NCI-H1092 treated with DMSO at 0.1 percent for 48 hours (cell line): ENCODE measurements at places on chromosomes 13 and 19.

- DNase-seq: no peak
These were observed 127.2 kb downstream of the SOX1 start for GRCh38 chr13:112194167-112194530.

DNA sequence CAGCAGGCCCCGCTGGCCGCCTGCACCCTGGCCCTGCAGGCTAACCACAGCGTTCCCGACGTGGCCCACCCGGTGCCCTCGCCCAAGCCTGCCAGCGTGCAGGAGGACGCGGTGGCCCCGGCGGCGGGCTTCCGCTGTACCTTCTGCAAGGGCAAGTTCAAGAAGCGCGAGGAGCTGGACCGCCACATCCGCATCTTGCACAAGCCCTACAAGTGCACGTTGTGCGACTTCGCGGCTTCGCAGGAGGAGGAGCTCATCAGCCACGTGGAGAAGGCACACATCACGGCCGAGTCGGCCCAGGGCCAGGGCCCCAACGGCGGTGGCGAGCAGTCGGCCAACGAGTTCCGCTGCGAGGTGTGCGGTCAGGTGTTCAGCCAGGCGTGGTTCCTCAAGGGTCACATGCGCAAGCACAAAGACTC is 72.1 kb downstream of the ZNF536 start:
- DNase-seq: no peak

DNA sequence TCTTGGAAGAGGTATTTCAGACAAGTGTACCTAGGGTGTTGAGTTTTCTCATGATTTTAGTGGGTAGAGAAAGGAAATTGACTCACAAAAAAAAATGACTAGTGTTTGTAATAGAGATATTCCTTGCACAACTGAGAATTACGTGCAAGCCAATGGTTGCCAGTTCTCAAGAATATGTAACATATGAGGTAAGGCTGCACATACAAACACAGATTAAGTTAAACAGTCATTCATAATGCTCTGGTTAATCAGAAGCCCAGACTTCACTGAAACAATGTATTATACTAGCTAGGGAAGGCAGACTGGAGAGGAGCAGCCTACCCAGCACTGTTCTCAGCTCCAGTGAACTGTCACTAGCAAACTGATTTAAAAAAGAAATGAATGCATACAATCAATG is 418.3 kb downstream of the DIAPH3 start:
- no peak for DNase-seq

DNA sequence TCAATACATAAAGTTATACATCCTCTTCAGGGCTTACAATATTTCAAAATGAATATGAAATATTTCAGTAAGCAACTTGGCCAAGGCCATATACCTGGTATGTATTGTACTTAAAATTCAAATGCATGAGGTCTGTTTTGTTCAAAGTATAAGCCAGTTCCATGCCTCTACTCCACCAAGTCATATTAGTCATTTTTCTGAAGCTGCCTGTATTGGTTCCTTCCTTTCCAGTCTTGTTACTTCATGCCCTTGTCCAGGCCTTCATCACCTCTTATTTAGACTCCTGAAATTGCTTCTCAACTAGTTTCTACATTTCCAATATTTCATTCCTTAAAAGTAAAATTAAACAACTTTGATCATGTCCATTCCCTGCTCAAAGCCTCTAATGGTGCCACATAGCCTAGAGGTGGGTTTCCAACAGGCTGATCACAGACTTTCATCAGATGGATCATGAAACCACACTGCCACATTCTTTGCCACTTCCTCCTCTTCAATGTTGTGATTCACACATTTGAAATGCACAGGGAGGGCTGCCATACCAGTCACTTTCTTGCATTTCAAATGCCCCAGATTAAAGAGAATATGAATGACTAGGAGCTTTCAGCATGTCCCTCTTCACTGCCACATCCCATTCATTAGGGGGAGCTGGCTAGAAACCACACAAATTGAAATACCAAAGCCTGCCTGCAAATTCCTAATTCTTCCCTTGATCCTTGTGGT is 424.1 kb upstream of the DACH1 start:
- DNase-seq: no peak

DNA sequence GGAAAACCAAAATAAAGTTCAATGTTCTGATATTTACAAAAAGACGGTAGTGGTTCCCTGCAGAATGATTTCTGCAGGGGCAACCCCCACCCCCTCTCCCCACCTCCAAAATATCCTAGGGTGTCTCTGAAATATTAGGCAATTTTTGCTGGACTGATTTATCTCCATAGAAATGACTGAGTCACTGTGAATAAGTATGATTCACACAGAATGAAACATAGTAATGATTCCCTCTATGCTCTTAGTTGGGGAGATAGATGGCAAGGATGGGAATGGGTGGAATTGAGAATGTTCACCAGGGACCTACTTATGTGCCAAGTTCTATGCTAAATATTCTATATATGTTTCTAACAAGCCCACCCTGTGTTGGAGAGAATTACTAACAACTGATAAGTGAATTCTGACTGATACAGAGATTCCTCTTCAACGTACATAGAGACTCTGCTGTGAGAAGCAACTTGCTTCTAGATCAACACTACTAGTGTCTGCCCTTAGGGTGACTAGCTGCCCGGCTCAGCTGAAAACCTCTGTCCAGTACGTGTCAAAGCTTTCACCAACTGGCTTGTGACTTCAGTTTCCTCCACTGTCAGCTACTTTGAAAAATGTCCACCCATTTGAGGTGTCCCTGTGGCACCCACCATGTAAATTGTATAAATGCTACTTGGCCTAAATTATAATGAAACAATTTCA is 38.4 kb upstream of the RAP2A start:
- no peak for DNase-seq

DNA sequence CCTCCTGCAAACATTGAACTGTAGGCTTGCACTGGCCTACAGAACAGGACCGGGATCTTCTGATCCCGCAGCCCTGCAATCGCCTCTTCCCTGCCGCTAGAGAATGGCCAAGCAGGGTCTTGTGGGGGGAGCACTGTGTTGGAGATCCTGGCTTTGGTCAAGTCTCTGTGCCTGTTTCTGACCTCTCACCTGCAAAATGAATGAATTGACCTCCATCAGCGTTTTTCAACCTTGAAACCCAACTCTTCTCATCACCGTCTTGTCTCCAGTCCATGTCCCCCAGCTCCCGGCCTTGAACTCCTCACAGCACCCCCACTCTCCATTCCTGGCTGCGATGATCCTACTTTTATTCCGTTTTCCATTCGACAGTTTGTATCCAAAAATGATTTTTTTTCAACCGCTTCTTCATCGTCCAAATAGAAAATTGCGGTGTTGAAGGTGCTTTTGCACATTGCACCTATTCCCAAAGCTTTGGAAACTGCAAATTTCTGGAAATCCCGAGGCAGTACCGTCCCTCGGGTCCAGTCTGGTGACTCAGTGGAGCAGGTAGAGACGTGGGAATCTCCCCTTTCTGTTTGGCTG is 2.0 kb downstream of the MYO9B start:
- DNase-seq: no peak

DNA sequence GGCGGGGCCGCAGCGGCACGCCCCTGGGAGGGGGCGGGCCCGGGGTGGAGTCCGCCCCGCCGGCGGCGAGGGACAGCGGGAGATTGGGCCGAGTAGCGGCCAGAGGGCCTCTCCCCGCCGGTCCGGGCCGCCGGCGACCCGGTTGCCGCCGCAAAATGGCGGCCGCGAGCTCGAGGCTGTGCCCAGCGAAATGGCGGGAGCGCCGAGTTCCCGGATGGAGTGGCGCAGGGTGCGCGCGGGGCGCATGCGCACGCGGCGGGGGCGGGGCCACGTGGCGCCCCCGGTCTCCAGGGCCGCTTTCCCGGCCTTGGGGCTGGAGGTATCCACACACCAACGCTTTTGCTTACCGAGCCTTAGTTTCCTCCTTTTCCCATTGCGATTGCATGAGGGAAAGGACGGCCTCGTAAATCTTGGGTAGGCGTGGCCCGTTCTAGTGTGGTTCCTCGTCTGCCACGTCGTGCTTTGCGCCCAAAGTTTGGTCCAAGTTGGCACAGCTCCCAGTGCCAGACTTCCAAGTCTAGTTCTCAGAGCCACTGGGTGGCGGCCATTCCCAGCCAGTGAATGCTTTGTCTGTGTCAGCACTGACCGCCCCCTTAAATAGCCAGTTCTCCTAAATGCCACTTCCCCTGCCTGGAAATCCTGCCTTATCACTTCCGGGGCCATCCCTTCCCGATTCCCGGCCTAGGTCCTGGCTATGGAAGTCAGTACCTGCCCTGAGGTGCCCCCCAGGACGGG is 513 bp downstream of the CIRBP start:
- DNase-seq: peak; percentile 84

DNA sequence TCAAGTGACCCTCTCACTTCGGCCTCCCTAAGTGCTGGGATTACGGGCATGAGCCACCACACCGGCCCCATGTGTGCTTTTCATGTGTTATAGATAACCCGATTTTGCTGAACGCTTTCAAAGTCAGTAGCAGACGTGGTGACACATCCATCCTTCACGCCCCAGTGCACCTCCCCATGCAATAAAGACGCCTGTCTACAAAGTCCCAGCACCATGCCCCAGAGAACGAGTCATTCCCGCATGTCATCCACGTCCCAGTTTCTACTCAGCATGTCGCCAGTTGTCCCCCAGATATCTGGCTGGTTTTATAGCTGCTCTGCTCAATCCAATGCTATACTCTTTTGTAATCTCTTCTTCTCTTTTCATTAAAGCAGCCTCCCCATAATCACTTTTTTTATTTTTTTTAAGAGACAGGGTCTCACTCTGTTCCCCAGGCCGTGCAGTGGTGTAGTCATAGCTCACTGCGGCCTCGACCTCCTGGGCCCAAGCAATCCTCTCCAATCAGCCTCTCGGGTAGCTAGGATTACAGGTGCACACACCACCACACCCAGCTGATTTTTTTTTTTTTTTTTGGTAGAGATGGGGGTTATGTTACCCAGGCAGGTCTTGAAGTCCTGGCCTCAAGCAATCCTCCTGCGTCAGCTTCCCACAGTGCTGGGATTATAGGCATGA is 42.5 kb downstream of the DNM2 start:
- no peak for DNase-seq

DNA sequence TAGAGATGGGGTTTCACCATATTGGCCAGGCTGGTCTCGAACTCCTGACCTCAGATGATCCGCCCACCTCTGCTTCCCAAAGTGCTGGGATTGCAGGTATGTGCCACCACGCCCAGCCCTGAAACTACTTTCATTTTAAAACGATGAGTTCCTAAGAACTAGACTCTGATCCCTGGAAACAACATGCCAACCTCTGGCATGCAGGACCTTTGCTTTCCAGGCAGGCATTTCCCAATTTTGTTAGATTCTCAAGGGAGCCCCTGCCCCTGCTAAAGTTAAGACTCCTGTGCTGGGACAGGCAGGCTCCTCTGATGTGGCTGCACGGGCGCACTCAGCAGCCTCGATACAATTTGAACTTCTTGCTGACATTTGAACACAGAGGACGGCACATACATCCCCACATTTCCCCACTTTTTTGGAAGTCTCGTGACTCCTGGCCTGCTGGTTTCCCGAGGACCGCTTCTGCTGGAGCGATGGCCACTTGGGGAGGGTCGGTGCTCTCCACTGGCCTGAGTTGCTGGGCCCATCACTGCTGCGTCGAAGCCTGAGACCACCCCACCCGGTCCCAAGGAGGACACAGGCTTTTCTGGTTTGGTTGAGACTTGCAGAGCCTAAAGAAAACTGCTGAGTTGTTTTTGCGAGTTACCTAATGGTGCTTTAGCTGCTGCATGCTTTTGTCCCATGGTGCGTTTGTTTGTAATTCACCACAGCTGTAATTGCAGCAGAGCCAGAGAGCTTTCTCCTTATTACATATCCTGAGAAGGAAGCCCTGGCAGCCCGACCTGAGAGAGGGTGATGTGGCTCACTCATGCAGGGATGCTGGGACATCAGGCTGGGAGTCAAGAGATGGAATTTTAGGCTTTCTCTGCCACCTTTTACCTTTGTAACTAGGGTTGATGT is 8.2 kb downstream of the ATP11A start:
- no peak for DNase-seq

- DNase-seq: no peak
These were observed 319.6 kb downstream of the ZNF536 start for GRCh38 chr19:30691819-30692166.

GRCh38 chr19:38700350-38700901 is 43.8 kb downstream of the CAPN12 start:
- DNase-seq: no peak

GRCh38 chr19:16449330-16449961 is 22.3 kb downstream of the EPS15L1 start:
- no peak for DNase-seq

DNA sequence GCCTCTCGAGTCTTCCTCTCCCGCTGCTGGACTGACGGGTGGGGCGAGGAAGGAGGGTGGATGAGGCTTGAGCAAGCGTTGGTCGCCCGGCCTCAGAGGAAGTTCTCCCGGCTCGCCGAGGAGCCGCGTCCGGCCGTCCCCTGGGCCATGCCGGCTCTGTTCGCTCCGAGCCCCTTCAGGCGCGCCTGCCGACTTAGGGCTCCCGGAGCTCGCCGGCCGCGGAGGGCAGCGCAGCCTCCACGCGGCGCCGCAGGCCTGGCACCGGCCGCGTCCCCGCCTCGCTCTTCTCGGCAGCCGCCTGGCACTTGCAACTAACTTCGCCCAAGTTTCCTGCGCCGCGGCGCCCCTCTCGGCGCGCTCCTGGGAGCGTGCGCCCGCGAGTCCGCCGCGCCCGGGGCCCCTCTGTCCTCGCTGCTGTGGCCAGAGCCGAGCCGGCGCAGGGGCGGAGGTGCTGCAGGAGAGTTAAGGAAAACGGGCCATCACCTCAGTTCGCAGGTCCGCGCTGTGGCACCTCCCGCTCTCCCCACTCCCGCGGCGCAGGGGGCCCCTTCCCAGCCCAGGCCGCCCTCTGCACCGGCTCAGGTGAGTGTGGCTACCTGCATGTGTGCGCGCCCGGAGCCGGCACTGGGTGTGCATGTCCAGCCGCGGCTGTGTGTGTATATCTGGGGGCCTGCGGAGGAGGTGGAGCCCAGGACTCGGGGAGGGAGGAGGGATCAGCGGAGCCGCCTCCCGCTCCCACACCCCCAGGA is 641 bp upstream of the SOX21 start:
- peak; percentile 62 for DNase-seq

DNA sequence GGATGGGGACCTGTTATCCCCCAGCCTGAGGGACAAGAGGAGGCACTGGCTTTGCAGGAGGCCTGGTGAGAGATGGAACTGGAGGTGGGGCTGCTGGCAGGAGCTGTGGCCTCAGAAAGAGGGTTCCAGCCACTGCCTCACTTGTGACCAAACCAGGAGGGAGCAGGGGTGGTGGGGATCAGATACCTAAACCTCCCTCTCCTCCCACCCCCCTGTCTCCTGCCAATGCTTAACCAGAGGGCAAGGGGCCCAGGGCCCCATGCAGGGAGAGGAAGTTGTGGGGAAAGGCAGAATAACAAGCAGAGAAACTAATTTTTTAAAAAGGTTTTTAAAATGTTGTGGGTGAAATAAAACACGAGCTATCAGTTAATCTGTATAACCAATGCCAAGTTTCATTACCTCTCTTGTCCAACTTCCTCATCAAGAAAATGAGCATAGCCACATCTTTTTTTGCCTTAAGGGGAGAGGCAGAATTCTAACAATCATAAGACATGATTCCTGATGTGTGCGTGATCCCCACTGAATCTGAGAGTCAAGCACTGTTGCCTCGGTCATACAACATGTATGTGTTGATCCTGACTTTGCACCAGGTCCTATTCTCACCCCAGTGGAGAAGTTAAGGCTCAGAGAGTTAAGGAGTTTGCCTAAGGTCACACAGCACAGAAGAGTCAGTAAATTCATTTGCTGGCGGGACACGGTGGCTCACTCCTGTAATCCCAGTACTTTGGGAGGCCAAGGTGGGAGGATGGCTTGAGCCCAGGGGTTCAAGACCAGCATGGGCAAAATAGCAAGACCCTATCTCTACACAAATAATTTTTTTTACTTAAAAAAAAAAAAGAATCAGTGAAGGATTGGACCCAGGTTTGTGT is 12.9 kb downstream of the FXYD5 start:
- DNase-seq: no peak
